ENCODE measurements at places on chromosomes 5 and 9. TPM values are rescaled to one million over a fixed set of nuclear protein-coding genes. Genes with fewer than 3 reads are reported as not detected.
A peak's percentile ranks its signal among the peaks of the same experiment; 100 is the strongest.

- no peak for DNase-seq
Observed at GRCh38 chr5:423233-423565, 19.8 kb upstream of the EXOC3 start.

DNA sequence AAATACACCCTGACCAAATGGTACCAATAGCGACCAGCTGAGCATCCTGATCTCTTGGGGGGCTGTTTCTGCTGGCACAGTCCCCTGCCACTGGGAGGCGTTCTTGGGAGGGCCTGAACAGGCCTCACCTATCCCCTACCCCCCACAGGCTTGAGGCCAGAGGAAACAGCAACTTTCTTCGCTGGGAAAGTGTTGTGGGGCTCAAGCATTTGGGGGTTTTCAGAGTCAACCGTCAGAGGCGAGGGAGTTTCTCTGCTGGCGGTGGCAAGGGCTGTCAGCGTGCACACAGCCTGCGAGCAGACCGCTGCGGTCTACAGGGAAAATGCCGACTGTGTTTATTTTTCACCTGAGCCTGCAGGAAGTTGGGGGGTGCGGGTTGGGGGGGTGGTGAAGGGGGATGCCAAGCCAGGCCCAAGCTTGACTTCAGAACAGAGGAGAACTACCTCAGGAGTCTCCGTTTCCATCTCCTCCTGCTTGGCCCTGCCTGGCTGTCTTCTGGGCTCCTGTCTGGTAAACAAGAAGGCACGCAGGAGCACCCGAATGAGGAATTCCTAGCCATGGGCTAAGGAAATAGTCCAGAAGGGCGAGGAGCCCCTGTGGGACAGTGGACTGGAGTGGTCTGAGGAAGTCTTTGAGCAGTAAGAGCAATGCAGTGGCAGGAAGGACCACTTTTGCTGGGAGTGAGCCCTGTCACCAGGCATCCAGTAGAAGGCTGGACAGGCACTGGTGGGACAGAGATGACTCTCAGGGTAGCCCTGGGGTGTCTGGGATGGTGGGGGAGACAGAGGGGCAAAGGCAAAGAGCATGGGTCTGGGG, 18.1 kb downstream of the TCF7 start:
- DNase-seq: no peak

GRCh38 chr5:138663009-138663408, 87.8 kb upstream of the HSPA9 start:
- no peak for DNase-seq

- peak; percentile 51 for DNase-seq
Observed at GRCh38 chr9:101437806-101438232, 2.2 kb upstream of the ALDOB start.

- DNase-seq: peak; percentile 63
Observed at GRCh38 chr9:33623658-33624586, 99.9 kb downstream of the ANKRD18B start.

GRCh38 chr9:127463911-127464310, 12.6 kb downstream of the LRSAM1 start:
- peak; percentile 16 for DNase-seq

DNA sequence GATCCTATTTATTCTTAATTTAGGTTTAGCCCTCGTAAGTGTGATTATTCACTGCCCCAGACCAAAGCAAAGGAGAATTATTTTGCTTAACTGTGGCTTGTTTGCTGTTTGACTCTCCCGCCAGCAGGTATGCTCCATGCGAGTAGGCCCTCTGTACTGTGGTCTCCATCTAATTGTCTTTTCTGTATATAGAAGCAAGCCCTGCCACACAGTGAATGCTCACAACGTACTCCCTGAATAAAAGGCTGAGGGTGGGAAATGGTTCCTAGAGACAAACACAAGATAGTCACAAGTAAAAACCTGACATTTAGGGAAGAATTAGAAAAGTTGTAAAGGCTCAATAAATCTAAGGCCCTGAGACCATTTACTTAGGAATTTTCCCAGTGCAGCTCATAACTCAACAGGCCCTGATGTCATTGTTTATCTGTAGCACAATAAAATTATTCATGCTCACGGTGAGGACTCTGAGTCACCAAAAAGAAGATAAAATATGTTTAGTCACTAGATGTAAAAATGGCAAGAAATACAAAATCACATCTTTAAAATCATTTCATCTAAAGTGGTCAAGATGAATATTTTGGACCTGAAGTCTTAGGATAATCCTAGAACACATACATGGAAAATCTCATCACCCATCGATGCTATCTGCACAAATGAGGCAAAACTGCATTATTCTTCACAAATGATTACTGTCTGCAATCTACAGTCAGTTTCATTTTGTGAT, 473.2 kb downstream of the ENC1 start:
- DNase-seq: peak; percentile 91

- no peak for DNase-seq
Observed at GRCh38 chr5:91272858-91273257, 110.3 kb downstream of the ARRDC3 start.

- DNase-seq: peak; percentile 66
Observed at GRCh38 chr5:32522429-32523143, 62.8 kb upstream of the SUB1 start.

DNA sequence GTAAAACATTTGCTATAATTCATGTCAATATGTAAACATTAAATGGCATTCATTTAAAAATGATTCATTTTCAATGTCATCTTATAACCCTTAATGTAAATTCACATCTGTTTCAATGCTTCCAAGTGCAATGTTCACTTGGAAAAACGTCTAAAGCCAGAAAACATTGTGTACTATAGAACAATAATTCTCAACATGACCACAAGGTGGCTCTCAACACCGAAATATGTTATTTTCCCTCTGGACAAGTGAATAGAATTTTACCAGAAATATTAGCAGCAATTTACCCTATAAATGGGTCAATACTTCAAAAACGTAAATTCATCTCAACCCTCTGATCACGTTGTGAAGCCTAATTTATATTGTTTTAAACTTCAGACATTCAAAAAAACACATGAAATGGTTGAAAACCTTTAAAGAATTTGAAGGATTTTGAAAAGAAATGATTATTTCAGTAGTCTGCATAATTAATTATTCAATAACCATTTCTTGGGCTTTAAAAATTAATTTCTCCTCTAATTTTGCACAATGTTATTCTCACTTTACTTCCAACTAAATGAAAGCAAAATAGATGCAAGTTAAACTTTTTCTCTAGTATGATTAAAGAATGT, 11.0 kb downstream of the CDH10 start:
- DNase-seq: peak; percentile 28

DNA sequence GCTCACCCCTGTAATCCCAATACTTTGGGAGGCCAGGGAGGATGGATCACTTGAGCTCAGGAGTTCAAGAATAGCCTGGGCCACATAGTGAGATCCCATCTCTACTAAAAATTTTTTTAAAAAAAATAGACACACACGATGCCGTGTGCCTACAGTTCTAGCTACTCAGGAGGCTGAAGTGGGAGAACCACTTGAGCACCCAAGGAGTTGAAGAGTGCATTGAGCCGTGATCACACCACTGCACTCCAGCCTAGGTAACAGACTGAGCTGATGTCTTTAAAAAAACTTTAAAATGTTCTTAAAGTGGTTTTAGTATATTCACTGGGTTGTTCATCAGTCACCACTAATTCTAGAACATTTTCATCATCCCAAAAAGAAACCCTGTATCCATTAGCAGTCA, 51.9 kb upstream of the RNF38 start:
- DNase-seq: no peak

- DNase-seq: no peak
Observed at GRCh38 chr9:18488886-18489285, 14.9 kb downstream of the ADAMTSL1 start.

DNA sequence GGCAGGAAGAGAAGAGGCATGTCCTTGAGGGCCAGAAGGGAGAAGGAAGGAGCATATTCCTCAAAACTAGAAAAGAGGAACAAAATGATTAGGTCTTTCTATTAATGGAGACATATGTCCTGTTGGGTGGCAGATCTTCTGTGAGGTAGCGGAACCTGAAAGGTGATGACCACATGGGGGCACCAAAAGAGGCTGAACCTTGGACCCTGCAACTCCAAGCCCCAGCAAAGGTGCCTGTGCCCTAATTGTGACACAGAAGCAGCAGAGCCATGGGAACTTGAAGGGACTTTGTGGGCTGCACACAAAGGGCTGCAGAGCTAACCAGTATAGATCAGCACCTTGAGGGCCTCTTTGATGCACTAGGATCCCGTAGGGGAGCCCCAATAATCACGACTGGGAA, 158.0 kb downstream of the BAAT start:
- DNase-seq: no peak

GRCh38 chr9:93954434-93955061, 607 bp downstream of the BARX1 start:
- no peak for DNase-seq

DNA sequence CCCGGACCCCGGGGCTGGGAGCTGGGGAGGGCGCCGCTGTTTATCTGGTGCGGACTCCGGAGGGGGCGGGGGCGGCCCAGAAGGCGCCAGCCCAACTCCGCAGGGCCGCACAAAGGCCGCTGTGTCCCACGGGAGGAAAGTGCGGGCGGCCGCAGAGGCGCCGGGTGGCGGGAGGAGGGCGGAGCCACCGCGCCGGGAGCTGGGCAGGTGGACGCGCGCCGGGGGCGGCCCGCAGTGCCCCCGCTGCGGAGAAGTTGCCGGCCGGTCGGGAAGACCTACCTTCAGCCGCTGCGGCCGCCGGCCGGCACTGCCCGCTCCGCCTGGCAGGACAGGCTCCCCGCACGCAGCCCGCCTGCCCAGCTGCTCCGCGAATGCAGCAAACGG, 43.6 kb downstream of the NACC2 start:
- DNase-seq: no peak

DNA sequence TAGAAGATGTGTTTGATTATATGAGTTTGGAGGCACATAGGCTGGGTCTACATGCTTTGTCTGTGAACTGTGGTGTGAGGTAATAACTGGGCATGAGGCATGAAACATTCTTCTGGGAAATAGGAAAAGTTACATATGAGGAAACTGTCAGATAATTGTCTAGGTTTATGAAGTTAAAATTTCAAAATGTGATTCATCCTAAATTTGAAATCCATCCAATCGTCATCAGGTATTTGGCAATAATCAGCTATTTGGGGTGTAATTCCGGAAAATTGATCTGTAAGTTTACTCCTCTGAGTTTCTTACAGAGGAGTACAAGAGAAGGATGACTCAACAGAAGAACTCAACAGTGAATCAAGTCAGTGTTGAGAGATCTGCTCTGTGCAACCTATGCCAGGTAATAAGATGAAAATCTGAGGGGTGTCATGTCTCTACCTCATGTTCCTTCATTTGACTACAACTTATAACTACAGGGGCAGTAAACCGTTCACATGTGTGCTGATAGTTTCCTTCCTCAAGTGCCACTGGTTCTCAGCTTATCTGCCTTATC, 1171.6 kb upstream of the CDH18 start:
- no peak for DNase-seq

GRCh38 chr9:108478431-108479332, 377.1 kb downstream of the ACTL7B start:
- DNase-seq: peak; percentile 96

DNA sequence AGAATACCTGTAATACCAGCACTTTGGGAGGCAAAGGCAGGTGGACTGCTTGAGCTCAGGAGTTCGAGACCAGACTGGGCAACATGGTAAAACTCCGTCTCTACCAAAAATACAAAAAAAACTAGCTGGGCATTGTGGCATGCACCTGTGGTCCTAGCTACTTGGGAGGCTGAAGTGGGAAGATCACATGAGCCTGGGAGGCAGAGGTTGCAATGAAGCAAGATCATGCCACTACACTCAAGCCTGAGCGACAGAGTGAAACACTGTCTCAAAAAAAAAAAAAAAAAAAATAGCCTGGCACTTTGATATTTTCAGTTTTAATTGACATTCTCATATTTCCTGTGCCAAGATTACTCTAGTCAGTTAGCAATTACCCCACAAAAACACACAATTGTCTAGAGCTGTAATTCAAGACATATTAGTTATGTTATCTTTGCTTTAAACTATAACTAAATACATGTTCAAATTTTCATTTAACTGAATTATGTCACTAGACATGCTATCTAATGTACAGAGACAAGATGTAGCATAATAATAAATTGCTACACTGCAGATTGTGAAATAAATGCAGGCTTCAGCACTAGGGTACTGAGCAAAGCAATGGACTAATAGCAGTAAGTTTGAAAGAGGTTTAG, 378.2 kb upstream of the GRAMD2B start:
- DNase-seq: no peak

DNA sequence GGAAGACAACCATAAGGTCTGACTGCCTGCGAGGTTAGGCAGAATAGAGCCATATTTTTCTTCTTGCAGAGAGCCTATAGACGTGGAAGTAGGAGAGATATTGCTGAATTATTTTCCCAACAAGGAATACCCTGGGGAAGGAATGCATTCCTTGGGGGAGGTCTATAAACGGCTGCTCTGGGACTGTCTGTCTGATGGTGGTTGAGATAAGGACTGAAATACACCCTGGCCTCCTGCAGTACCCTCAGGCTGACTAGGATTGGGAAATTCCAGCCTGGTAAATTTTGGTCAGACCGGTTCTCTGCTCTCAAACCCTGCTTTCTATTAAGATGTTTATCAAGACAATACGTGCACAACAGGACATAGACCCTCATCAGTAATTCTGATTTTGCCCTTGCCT, 617.5 kb upstream of the GRIN3A start:
- DNase-seq: no peak

- DNase-seq: no peak
Observed at GRCh38 chr9:77471572-77471971, 176.6 kb downstream of the GNA14 start.

GRCh38 chr5:14374100-14374499, 207.5 kb upstream of the OTULINL start:
- no peak for DNase-seq

- no peak for DNase-seq
Observed at GRCh38 chr5:168734119-168734518, 155.0 kb upstream of the PANK3 start.

- no peak for DNase-seq
Observed at GRCh38 chr5:3002230-3002629, 250.8 kb upstream of the IRX2 start.

DNA sequence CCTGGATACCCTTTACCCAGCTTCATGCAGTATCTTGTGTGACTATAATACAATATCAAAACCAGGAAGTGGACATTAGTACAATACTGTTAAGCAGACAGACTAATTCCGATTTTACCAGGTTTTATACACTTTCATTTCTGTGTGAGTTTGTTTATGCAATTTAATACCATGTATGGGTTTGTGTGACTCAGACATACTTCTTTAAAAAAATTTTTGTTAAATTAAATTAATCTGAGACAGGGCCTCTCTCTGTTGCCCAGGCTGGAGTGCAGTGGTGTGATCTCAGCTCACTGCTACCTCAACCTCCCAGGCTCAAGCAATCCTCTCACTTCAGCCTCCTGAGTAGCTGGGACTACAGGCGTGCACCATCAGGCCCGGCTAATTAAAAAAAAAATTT, 156.8 kb downstream of the GAPVD1 start:
- DNase-seq: peak; percentile 32

The SOX30 gene
- not detected for total RNA-seq

The HDHD3 gene
- 6.1 TPM for total RNA-seq

The CER1 gene
- not detected for total RNA-seq

The ADAM19 gene
- total RNA-seq: 89.8 TPM

The HSPB3 gene
- total RNA-seq: 6.1 TPM

The SPAG8 gene
- total RNA-seq: 0.86 TPM

The AGXT2 gene
- total RNA-seq: under 0.01 TPM

The NFIB gene
- 5.8 TPM for total RNA-seq

The LMBRD2 gene
- total RNA-seq: 12.9 TPM

The PCDHGA2 gene
- total RNA-seq: 2.6 TPM

The CDC23 gene
- total RNA-seq: 25.4 TPM
